Upper lobe of left lung (tissue), 6 donors: ENCODE measurements at places on chromosomes 5 and 9.
A peak's percentile ranks its signal among the peaks of the same experiment; 100 is the strongest.

DNA sequence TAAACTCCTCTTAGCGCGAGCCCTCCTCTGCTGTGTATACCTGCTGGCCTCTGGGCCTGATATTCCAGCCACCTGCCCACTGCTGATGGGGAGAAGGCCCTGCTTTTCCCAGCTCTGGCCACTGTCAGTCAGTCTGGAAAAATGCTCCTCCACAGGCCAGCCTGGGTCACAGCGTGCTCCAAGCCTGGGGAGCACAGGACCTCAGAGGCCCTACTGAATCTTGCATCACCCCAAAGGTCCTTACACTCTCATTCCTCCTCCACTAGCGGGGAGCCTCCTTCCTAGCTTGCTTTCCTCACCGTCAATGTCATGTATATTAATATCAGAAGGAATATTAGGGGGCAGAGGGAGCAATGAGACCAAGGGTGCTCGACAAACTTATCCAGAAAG lies 73.7 kb downstream of the SHB start:
- no peak for DNase-seq

GRCh38 chr9:113712053-113712452 lies 164.1 kb upstream of the ZNF618 start:
- DNase-seq = no peak

DNA sequence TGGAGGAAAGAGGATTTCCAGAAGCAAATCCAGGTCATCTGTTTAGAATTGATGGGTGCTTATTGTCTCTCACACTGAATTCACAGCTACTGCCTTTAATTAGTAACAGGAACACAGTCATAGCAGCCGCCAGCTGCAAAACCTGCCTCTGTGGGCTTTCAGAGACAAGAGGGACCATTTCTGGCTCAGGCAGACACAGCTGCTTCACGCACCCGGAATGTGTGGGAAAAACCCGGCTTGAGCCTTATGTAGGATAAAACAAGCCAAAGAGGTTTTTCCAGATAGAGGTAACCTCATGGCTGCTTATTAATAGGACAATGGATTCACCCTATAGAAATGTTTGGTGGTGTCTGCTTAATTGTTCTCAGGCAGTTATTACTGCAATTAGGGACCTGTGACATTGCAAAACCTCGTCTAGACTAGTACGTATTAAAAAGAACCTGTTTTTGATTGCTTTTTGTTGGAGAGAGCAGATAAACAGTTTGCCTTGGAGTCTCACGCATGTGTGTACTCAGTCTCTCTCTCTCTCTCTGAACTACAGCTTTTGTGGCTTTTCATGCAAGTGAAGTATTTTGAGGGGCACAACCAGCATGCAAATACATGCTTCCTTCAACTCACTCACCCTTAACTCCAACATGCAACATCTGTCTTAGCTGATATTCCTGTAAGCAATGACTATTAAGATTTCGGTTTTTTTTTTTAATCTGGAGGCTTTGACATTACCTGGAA lies 302.7 kb downstream of the PLK2 start:
- no peak for DNase-seq

DNA sequence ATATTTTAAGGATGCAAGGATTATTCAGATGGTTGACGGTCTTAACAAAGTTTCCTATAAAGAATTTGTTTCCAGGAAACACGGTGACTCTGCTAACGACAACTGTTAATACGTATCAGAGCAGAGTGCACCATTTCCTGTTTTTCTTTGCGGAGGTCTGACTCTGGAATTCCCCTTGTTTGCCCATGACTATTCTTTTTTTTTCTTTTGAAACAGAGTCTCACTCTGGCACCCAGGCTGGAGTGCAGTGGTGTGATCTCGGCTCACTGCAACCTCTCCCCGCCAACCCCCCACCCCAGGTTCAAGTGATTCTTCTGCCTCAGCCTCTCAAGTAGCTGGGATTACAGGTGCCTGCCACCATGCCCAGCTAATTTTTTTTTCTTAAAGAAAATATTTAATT lies 115.9 kb downstream of the CDC42SE2 start:
- DNase-seq = peak; percentile 32

DNA sequence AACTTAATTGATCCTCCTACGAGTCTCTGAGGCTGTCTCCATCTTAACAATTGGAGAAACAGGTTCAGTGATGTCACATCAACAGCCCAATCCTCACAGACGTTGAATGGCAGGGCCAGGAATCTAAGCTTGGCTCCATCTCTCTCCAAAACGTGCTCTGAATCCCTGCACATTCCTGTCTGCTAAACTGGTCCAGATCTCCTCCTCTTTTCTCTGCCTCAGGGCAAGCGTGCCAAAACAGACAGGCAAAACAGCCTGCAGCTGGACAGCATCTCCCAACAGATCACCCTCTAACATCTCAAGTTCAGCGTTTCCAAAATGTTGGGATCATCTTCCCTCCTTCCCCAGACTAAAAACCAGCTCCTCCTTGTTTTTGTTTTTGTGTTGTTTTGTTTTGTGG lies 6.6 kb downstream of the FBP1 start:
- no peak for DNase-seq

GRCh38 chr5:175457466-175457865 lies 13.5 kb upstream of the DRD1 start:
- DNase-seq = no peak

GRCh38 chr9:10946676-10947410 lies 334.0 kb upstream of the PTPRD start:
- DNase-seq = peak; percentile 59

- no peak for DNase-seq
These were observed 257.5 kb downstream of the GADD45G start for GRCh38 chr9:89862316-89862715.

DNA sequence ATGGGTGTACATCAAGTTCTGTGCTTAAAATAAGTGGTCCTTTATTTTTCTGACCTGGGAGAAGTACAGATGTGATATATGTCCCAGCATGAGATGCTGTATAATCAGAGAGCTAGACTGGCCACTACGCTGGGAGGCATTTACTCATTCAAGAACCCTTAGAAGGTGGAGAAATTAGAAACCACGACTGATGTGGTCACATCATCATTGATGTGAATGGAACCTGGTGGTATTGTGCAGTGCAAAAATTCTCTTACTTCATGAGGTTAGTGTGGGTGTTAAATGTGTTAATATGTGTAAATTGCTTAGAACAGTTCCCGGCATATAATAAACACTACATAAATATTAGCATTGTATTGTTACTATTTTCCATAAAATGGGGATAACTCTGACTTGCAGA lies 69.5 kb upstream of the CKMT2 start:
- no peak for DNase-seq

- peak; percentile 30 for DNase-seq
These were observed 25.5 kb upstream of the STXBP1 start for GRCh38 chr9:127586537-127586936.

DNA sequence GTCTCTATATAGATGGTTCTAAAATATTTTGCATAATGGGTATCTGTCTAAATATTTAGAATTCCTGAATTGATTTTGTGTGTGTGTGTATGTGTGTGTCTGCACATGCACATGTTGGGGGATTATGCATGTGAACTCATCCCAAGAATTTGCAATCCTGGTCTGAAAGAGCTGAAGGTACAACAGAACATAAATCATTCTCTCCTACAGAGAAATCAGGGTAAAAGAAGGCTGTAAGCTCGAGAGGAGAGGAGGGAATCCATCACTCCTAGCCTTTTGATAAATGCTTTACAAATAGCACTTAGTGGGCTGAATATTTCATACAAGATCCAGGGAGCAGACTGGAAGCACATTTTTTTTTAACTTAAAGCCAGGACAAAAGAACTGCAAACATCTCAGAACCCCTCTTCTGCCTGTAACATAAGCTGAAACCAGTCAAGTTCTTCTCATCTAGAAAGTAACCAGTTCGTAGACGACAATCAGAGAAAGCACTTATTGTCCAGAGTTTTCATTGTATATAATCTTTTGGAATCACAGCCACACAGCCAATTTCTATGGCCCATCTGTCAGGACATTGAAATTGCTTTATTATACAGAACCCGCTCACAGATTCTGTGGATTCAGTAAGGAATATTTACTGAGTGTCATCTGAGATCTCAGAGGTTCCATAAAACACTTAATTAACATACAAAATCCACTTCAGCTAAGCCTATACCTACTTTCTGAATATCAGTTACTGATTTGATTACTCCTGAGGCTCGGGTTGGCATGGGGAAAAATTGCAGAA lies 541.4 kb upstream of the ZNF462 start:
- no peak for DNase-seq

DNA sequence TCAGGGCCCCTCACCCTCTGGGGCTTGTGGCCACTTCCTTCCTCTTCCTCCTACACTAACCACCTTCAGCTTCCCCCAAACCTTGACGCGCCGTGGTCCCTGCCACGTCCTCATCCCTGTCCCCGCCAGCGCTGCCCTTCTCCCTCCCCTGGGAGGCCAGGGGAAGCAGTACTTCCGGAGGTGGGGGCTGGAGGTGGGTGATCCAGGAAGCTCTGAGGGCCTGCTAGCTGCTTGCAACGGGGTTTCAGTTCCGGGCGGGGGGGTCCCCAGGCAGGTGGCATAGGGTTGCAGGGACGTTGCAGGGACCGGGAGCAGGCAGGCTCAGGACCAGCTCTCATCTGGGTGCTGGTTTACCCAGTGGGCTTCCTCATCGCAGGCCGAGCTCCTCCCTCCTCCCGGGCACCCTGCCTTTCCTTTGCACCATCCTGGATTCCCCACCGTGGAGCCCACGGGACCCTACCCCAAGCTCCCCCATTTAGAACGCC lies 70.0 kb downstream of the RXRA start:
- no peak for DNase-seq

DNA sequence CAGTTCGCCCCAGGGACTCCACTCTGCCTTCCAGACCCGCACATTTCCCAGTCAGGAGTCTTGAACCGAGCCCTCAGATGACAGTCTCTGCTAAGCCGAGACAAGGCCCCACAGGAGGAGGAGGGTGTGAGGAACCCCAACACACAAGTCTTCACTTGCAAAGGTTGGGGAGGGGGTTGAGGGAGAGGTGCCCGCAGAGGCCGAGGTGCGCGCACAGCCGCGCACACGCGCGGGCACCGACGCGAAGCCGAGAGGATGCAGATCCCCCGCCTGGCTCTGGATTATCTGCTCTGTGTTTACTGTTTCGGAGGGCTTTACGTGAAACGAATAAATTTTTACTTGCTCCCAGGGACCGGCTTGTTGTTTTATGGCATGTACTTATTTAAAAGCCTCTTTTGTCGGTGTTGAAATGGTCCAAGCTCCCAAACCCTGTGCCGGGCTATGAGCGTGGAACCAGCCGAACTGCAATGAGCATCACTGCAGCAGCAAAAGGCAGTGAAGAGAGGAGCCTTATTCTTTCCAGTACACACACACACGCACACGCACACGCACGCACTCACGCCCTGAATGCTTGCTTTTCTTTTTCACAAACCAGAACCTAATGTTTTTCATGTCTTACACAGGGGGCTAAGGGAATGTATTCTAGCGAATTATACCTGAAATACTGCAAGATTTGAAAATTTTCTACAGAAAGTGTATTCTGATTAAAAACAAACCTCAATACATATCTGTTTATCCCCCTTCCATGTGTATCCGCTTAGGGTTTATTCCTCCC lies 297.7 kb downstream of the PARP8 start:
- DNase-seq = no peak

DNA sequence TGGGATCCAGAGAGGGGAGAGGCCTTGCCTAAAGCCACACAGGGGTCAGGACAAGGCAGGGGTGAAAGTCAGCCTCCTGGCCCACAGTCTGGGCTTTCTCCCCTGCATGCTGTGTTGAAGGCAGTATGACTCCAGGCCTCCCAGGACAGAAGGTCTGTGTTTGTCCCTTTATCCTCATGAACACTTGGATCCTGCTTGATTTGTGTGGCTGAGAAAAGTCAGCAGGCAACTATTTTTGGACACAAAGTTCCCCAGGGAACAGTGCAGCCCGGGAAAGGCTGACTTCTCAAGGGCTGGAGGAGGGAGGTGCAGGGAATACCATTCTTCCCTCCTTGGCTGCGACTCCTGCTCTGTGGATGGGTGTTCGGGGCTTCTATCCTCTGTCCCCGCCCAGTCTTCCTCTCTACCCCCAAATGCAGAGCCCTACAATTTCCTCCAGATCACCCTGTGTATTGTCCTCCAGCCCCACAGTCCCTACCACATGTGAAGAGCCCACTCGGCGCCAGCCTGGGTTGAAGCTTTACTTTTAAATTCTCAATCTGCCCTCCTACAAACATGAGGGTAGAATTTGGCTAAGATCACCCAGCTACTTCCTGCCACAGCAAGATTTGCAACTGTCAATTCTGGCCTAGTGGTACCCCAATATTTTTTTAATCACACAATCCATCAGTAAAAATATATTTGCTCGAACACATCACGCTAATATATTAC lies 4.1 kb downstream of the AKNA start:
- DNase-seq = no peak

- no peak for DNase-seq
These were observed 85.4 kb downstream of the SLC1A3 start for GRCh38 chr5:36691696-36692371.

GRCh38 chr9:110837401-110838005 lies 168.9 kb downstream of the MUSK start:
- no peak for DNase-seq

DNA sequence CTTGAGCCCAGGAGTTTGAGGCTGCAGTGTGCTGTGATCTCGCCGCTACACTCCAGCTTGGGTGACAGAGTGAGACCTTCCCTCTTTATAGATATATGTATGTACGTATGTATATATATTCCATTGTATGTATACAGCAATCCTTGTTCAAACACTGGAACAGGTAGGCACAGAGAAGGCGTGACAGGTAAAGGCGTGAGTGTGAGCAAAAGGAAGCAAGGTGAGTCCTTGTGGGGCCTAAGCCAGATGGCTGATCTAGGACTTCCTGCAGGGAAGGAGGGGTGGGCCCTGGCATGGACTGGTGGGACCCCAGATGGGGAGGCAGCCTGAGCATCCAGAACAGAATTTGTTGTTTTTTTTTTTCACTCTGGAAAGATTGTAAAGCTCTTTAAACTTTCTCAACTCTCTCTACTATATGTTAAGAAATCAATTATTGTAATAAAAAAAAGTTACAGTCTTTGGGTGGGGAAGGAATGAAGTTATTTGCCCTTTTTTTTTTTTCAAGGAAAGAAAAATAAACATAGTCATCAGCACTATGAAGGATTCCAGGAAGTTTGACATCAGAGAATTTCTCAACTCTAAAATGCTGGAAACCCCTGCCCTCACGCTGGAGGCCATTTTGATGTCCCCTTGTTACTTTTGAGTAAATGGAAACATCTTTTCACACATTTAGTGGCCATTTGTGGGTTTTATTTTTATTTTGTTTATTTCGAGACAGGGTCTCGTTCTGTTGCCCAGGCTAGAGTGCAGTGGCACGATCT lies 38.9 kb upstream of the STXBP1 start:
- DNase-seq = no peak

- DNase-seq = no peak
These were observed 104.9 kb upstream of the RUSC2 start for GRCh38 chr9:35385042-35385441.
